ENCODE measurements at places on chromosomes 7 and 10.

- no peak for DNase-seq
Measured at GRCh38 chr7:33192695-33193291, 63.4 kb downstream of the BBS9 start.

DNA sequence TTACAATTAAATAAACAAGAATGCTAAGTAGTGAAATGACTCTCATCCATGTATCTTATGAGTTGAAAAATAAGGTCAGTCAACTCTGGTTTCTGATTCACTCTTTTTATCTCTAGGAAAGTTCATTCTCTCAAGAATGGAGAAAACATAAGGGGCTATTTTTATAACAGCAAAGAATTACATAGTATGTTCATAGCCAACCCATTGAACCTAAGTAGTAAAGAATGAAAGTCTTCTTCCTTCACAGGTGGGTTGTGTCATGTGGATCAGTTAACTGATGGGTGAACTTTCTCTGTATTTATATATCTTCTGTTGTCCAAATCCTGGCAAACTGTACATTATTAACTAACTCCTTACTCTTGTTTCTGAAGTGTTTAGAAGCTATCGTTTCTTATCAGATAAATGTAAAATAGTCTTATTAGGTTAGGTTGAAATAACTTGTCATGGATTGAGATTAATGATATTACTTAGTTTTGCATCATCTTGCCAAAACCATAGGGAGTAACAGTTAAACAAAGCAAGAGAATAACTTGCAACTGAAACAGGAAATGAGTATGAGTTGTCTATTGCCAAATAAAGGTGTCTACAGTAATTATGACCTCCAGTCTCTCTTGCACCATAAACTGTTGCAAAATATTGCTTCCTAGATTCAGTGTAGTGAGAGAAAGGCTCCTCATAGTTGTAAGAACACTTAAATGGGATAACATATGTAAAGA is 86.8 kb downstream of the ANKRD7 start:
- DNase-seq, result no peak

DNA sequence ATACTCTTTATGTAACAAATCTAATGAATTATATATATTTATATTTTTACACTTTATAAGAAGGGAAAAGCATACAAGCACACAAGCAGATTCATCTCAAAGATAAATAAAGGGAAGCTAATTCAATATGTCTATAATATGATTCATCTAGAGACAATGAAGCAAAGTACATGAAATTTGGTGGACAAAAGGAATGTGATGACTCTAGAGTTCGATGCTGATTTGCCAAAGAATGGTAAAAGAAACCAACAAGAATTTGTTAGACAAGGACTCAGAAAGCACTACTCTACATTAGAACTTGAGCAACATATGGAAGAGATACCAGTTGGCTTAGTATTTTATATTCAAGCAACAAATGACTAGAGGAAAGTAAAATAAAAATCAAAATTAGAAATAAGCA is 536.5 kb upstream of the TEX47 start:
- no peak for DNase-seq

DNA sequence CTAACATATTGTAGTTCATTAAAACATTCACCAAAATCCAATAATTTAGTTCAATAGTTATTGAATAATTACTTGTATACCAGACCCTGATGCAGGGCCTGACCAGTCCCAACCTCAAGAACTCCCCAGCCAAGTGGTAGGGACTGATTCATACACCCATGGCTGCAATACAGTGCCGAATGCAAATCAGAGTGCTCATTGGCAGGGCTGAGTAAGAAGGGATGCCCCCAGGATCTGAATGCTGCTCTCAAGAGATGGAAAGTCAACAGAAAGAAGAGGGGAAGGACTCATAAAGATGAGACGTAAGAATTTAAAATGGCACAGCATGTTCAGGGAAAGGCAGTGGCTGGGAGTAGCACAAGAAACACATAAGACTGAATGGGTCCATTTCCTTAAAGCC is 29.9 kb downstream of the ZNF438 start:
- no peak for DNase-seq

DNA sequence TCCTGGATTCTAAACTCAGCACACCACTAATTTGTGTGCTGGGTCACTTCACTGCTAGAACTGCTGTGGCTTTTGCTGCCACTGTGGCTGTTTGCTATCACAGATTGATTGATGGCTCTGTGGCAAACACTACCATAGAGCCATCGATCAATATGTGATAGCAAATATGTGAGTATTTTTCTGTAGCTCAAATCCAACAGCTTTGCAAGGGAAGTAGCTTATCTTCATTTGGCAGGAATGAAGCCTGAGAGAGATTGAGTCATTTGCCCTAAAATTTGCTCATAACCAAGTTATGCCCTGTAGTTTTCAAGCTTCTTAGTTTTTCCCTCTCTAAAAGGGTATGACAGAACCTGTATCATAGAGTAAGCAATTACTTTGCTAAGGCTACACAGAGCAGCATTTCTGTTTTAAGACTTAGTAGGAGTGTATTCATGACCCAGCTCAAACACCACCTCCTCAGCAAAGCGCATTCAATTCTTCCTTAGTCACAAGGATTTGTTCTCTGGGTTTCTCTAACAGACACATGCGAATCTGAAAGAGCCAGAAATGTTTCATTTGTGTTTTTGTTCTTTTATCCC is 43.1 kb downstream of the MINPP1 start:
- peak; percentile 31 for DNase-seq

GRCh38 chr10:131746785-131747184 is 154.0 kb upstream of the PPP2R2D start:
- DNase-seq, result no peak

DNA sequence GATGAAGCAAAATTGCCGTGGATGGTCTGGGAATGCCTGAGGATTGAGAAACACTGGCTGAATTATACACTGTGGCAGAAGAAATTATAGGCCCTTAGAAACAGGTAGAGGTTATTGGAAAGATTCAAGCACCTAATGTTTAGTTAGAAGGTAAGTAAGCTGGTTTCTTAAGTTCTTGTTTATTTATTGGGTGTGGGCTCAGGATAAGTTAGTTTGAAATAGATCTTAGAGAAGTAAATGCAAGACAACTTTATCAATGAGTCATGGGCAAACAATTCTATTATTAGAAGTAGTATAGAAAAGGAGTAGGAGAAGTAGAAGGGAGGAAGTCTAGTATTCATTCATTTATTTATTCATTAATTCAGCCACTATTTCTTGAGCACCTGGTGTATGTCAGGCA is 96.5 kb downstream of the KAT6B start:
- no peak for DNase-seq
